ENCODE measurements at places on chromosomes 16 and 17.

- DNase-seq = no peak
Measured at GRCh38 chr16:8588682-8589056, 1.6 kb downstream of the TMEM114 start.

- DNase-seq = no peak
Measured at GRCh38 chr17:58680038-58680369, 11.8 kb downstream of the TEX14 start.

- DNase-seq = no peak
Measured at GRCh38 chr17:72574675-72575510, 454.1 kb downstream of the SOX9 start.

- DNase-seq = no peak
Measured at GRCh38 chr17:55298111-55298730, 33.5 kb downstream of the HLF start.

- no peak for DNase-seq
Measured at GRCh38 chr16:56032072-56032471, 156.9 kb upstream of the CES5A start.

DNA sequence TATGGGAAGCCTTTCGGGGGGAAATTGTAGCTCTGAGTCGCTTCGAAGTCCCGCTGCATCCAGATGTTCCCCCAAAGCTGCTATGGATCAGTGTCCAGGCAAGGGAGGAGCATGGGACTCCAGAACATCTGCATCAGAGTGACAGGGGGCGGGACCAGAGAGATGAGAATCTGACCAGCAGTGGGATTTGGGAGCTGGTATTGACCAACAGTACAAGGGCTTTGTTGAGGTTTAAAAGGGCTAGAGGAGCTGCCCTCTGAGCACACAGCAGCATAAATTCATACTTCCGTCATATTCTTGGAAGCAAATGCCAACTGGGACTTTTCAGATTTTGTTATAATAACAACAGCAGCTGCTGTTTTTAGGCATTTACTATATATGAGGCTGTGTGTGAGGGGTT is 10.6 kb downstream of the RBFOX1 start:
- DNase-seq = no peak

GRCh38 chr17:30248786-30249185 is 13.3 kb upstream of the SLC6A4 start:
- DNase-seq = no peak

DNA sequence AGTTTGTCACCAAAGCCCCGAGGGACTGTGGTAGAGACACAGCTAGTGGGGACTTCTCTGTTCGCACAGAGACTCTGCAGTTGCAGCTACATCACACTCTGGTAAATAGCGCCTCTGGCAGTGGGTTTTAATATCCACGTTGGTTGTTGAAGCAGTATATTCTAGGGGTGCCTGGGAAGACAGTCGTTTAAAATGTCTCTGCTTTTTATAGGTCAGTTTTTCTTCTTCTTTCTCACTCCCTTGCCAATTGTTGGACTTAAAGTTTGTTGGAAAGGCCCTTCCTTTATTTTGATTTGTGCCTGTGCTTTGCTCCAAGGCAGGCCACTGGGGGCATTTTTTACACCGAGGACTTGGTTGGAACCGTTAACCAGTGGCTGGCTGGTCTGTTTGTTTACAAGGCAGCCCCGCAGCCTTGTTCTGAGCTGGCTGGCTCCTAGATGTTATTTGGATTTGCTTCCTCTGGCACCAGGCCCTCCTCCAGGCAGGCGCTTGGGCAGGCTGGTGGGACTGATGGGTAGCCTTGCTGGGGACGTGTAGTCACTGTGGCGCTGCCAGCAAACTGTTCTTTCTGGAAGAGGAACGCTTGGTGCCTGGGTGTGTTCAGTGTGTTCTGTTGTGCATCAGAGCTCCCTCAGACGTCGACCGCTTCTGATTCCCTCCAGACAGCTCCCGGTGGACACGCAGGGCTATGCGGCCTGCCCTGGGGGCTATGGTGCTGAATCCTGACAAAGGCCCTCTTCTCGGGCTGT is 218.2 kb upstream of the CHMP6 start:
- DNase-seq = peak; percentile 44

- DNase-seq = no peak
Measured at GRCh38 chr16:61042737-61043136, 993.5 kb downstream of the CDH8 start.

- no peak for DNase-seq
Measured at GRCh38 chr17:17497065-17497844, 1.1 kb upstream of the RASD1 start.

GRCh38 chr17:48486557-48486956 is 44.3 kb downstream of the HOXB1 start:
- no peak for DNase-seq

DNA sequence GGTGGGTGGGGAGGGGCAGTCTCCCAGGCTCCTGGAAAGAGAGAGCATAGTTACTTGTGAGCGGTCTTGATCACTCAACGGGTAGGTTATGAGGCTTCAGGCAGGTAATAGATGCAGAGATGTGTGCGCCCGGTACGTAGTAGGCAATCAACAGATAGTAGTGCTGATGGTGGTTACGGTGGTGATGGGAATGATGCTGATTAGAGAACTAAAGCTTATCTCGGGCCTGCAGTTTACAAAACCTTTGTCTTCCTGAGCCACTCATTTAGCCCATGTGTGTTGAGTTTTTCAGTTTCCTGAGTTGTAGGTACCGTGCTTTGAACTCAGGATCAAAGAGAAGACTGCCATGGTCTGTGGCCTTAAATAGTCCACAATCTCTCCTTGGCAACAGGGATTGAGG is 401.0 kb downstream of the SNX29 start:
- DNase-seq = no peak

- DNase-seq = no peak
Measured at GRCh38 chr16:86923656-86924055, 345.3 kb downstream of the FOXL1 start.

GRCh38 chr16:67547423-67548264 is 14.7 kb upstream of the CTCF start:
- no peak for DNase-seq

GRCh38 chr16:84150926-84151325 is 5.8 kb downstream of the DNAAF1 start:
- no peak for DNase-seq

DNA sequence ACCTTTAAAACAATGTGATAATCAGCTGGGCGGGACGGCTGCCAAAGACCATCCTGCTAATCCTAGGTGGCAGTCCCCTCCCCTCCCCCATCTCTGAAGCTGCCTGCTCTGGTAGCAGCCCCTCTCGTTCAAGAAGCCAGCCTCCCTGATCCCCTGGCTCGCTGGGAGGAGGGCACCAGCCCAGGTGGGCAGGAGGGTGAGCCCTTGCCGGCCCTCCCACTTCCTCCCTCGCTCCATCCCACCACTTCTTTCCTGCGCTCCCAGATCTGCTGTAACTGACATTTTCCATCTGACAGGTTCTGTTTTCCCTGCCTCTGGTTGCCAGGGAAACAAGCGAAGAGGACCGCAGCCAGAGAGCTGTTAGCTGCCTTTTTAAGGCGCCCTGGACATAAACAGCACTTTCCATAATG is 155.7 kb upstream of the TNRC6C start:
- no peak for DNase-seq

GRCh38 chr16:17798716-17799115 is 328.0 kb upstream of the XYLT1 start:
- no peak for DNase-seq

- no peak for DNase-seq
Measured at GRCh38 chr16:53948734-53949430, 244.9 kb downstream of the FTO start.

Measured in amygdala (tissue), 56 donors.